Prostate gland (tissue), 2 donors: ENCODE measurements at places on chromosomes 6 and 20. TPM values are rescaled to one million over a fixed set of nuclear protein-coding genes. Genes with fewer than 3 reads are reported as not detected.

Gene ATRN
- total RNA-seq, result 34.6 TPM

Gene CYP39A1
- 17.6 TPM for total RNA-seq

Gene TMEM151B
- 1.1 TPM for total RNA-seq

Gene GPR6
- total RNA-seq, result not detected

Gene PRL
- total RNA-seq, result not detected

Gene PAK5
- 1.9 TPM for total RNA-seq

Gene EDN3
- 8.2 TPM for total RNA-seq

Gene SYTL3
- total RNA-seq, result 12.1 TPM

DNA sequence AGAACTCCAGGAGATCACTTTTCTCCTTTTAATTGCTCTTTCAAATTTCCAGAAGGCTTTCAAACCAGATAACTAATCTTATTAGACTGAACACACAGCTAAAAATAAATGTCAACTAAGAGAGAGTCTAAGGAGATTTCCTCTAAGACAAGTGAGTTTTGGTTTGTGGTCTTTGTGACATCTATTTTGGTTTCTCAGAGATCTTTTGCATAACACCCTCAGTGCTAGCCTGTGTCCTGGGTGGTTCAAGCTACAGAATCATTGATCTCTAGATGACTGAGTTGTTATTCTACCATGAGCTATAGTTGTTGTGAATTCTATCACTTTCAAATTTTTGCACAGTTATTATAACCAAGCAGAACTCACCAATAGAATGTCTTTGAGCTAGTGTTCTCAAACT is 49.1 kb upstream of the PLCB4 start:
- H3K36me3 ChIP-seq, result no peaks in the 10 kb centered on the region
- no peaks in the 10 kb centered on the region for H3K27me3 ChIP-seq
- no peak for DNase-seq
- no peak overlapping the region for H3K4me3 ChIP-seq

DNA sequence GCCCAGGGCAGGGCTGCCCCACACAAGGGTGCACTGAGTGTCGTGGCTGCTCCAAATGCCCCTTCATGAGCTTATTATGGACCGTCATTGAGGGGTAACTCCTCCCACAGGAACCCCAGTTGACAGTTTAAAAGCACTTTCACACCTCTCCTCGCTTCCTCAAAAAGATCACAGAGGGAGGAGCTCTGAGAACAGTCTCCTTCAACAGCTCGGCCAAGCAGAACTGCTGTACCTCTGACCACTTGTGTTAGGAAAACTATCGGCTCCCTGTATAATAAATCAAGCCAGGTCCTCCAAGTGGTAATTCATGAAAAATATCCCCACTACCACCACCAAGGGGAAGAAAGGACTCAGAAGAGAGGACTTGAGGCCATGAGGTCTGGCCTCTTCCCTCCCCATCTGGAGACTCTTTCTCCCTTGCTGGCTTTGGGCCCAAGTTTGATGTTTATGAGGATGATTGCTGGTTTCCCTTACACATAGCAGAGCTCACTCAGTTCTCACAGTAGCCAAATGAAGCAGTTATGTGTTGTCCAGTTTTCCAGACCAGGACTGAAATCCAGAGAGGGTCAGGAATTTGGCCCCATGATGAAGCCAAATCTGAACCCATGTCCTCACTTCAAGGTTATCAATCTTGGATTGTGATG is 8.7 kb downstream of the SNX21 start:
- no peaks in the 10 kb centered on the region for H3K27me3 ChIP-seq
- peak overlapping the region; percentile 13 for H3K27ac ChIP-seq
- H3K4me1 ChIP-seq, result no peaks in the 10 kb centered on the region
- DNase-seq, result peak; percentile 33
- H3K4me3 ChIP-seq, result no peak overlapping the region

GRCh38 chr20:47638851-47639250 is 137.2 kb downstream of the NCOA3 start:
- no peaks in the 10 kb centered on the region for H3K27me3 ChIP-seq
- no peak overlapping the region for H3K4me3 ChIP-seq
- H3K36me3 ChIP-seq, result no peaks in the 10 kb centered on the region

DNA sequence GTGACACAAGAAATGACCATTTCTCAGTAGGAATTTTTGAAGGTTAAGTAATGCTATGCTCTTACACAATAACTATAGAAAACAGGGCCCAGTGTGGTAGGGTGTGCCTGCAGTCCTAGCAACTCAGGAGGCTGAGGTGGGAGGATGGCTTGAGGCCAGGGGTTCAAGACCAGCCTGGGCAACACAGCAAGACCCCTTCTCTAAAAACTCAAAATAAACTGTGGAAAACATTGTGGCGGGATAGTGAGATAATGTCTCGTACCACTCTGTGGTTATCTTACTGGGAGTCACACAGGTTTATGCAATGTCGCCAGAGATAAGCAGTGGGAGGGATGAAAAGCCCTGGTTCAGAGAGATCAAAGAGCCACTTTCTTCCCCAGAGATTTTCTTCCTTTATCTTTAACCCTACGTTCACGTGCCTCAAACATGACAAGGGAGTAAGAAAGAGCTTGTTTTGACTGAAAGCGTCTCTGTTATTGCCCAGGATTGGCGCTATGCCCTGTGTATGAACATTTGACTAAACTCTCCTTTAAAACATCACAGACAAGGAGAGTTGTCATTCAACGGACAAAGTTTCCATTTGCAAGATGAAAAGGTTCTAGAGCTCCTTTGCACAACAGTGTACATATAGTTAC is 13.9 kb downstream of the GCM1 start:
- no peak overlapping the region for H3K4me3 ChIP-seq
- H3K36me3 ChIP-seq, result no peaks in the 10 kb centered on the region
- no peak for DNase-seq
- no peaks in the 10 kb centered on the region for H3K4me1 ChIP-seq

GRCh38 chr20:48845721-48846306 is 18.0 kb upstream of the PREX1 start:
- H3K27me3 ChIP-seq, result no peaks in the 10 kb centered on the region
- no peak overlapping the region for H3K4me3 ChIP-seq
- H3K27ac ChIP-seq, result no peak overlapping the region
- no peak for DNase-seq

DNA sequence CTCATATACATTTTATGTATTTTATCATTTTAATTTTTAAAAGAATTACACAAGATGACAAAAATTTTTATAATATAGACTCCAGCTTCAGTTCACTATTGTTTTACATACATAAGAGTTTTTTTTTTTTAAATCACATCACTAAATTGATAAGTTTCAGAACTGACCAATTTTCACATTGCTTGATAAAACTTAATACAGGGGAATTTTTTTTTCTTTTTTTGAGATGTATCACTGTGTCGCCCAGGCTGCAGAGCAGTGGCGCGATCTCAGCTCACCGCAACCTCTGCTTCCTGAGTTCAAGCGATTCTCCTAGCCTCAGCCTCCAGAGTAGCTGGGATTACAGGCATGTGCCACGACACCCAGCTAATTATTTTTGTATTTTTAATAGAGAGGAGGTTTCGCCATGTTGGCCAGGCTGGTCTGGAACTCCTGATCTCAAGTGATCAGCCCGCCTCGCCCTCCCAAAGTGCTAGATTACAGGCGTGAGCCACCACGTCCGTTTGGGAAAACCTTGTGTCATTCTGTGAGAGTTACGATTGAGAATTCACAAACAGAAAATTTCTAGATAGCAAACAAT is 36.6 kb upstream of the BTN3A2 start:
- H3K27me3 ChIP-seq, result peaks cover 25% of the 10 kb centered on the region
- no peaks in the 10 kb centered on the region for H3K4me1 ChIP-seq
- H3K36me3 ChIP-seq, result no peaks in the 10 kb centered on the region
- no peak for DNase-seq
- H3K27ac ChIP-seq, result no peak overlapping the region
- H3K4me3 ChIP-seq, result no peak overlapping the region

- no peak overlapping the region for H3K27ac ChIP-seq
- no peak overlapping the region for H3K4me3 ChIP-seq
- H3K36me3 ChIP-seq, result no peaks in the 10 kb centered on the region
- H3K27me3 ChIP-seq, result no peaks in the 10 kb centered on the region
- no peaks in the 10 kb centered on the region for H3K4me1 ChIP-seq
- DNase-seq, result no peak
These were observed 24.9 kb upstream of the SCUBE3 start for GRCh38 chr6:35188886-35189285.

GRCh38 chr6:139529420-139529819 is 155.0 kb upstream of the CITED2 start:
- H3K4me3 ChIP-seq, result no peak overlapping the region
- no peak overlapping the region for H3K27ac ChIP-seq
- no peaks in the 10 kb centered on the region for H3K27me3 ChIP-seq

- no peak overlapping the region for H3K4me3 ChIP-seq
- no peaks in the 10 kb centered on the region for H3K36me3 ChIP-seq
- H3K4me1 ChIP-seq, result peaks cover 5% of the 10 kb centered on the region
- H3K27me3 ChIP-seq, result peaks cover 32% of the 10 kb centered on the region
- no peak overlapping the region for H3K27ac ChIP-seq
These were observed 4.6 kb downstream of the IRF4 start for GRCh38 chr6:396126-396520.

DNA sequence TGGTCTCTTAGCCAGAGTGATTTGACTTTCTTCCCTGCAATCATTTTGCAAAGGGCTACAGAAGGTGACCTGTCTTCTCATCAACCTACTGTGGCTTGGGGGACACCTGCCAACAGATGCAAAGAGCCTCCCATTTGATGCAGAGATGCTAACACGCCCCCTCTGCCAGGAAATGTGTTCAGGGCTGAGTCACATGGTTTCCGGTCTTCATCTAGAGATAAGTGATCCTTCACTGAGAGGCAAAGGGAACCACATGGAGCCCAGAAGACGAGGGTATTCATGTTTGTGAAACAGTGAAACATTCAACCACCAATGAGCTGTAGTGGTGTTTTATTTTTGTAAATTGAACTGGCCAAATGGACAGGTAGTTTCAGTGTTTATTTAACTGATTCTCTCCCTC is 109.0 kb upstream of the RIN2 start:
- H3K27me3 ChIP-seq, result no peaks in the 10 kb centered on the region
- no peak overlapping the region for H3K27ac ChIP-seq
- H3K36me3 ChIP-seq, result no peaks in the 10 kb centered on the region
- DNase-seq, result no peak

DNA sequence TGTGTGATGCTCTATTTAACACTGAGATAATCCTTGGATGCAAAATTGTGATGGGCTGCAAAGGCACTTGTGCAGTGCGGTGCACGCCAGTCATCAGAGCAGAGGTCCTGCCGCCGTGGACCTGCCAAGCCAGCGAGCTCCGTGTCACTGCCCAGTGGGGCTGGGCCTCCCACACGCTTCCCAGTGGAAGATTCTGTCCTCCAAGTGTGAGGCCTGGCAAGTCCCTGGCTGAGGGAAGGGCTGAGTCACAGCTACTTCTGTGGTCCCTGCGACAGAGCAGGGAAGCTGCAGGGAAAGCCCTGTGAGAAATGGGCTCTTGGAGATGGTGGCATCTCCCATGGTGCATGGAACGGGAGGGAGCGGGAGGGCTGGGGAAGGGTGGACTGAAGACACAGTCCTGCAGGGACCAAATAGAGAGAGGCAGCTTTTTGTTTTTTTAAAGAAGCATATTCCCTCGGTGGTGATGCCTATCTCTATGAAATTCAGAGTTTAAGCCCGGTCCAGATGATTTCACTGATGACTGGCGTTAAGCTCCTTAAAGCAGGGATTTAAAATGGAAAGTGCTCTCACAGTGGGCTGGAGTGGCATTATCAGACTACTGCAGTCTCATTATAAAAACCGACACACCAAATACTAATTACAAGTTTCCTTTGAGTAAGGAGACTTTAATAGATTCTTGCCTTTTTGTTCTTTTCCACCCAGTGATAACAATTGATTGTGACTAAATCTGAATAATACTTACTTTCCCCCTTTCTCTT is 413.7 kb downstream of the QKI start:
- no peaks in the 10 kb centered on the region for H3K4me1 ChIP-seq
- H3K27ac ChIP-seq, result no peak overlapping the region
- no peak for DNase-seq
- no peaks in the 10 kb centered on the region for H3K36me3 ChIP-seq

GRCh38 chr6:82878812-82879211 is 186.8 kb downstream of the UBE3D start:
- DNase-seq, result no peak
- no peak overlapping the region for H3K27ac ChIP-seq
- no peaks in the 10 kb centered on the region for H3K27me3 ChIP-seq
- no peaks in the 10 kb centered on the region for H3K36me3 ChIP-seq
- no peaks in the 10 kb centered on the region for H3K4me1 ChIP-seq

- no peaks in the 10 kb centered on the region for H3K36me3 ChIP-seq
- no peaks in the 10 kb centered on the region for H3K27me3 ChIP-seq
- no peak overlapping the region for H3K27ac ChIP-seq
These were observed 9.8 kb downstream of the LYRM4 start for GRCh38 chr6:5250911-5251310.

GRCh38 chr6:157762636-157763035 is 60.4 kb upstream of the SNX9 start:
- H3K4me1 ChIP-seq, result peaks cover 5% of the 10 kb centered on the region
- H3K27me3 ChIP-seq, result no peaks in the 10 kb centered on the region
- H3K36me3 ChIP-seq, result no peaks in the 10 kb centered on the region
- no peak for DNase-seq

- no peaks in the 10 kb centered on the region for H3K36me3 ChIP-seq
- no peak for DNase-seq
- no peak overlapping the region for H3K4me3 ChIP-seq
- no peaks in the 10 kb centered on the region for H3K4me1 ChIP-seq
- H3K27me3 ChIP-seq, result peaks cover 7% of the 10 kb centered on the region
These were observed 58.6 kb downstream of the PHACTR3 start for GRCh38 chr20:59662856-59663512.

GRCh38 chr6:819122-819521 is 126.2 kb upstream of the EXOC2 start:
- H3K4me3 ChIP-seq, result no peak overlapping the region
- H3K4me1 ChIP-seq, result no peaks in the 10 kb centered on the region
- no peaks in the 10 kb centered on the region for H3K27me3 ChIP-seq
- no peaks in the 10 kb centered on the region for H3K36me3 ChIP-seq

DNA sequence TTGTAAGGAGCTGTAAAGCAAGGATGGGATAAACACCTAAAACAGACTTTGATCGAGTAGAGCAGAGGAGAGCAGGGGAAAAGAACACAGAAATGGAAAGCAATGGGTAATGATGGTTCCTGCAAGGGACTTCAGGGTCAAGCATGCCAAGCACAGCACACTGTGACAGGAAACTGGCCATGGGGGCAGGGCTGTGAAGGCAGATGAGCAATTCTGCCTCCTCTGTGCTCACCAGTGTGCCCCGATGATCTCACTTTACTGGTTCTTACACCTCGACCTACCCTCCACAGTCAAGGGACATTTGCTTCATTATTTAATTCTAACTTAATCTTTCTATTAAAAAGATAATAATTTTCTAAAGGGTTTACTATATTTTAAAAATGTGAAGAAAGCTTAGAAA is 21.6 kb upstream of the MYB start:
- DNase-seq, result no peak
- H3K27ac ChIP-seq, result no peak overlapping the region
- H3K4me1 ChIP-seq, result no peaks in the 10 kb centered on the region
- H3K36me3 ChIP-seq, result no peaks in the 10 kb centered on the region
